ENCODE measurements at places on chromosomes 7 and 10.
A peak's percentile ranks its signal among the peaks of the same experiment; 100 is the strongest.

DNA sequence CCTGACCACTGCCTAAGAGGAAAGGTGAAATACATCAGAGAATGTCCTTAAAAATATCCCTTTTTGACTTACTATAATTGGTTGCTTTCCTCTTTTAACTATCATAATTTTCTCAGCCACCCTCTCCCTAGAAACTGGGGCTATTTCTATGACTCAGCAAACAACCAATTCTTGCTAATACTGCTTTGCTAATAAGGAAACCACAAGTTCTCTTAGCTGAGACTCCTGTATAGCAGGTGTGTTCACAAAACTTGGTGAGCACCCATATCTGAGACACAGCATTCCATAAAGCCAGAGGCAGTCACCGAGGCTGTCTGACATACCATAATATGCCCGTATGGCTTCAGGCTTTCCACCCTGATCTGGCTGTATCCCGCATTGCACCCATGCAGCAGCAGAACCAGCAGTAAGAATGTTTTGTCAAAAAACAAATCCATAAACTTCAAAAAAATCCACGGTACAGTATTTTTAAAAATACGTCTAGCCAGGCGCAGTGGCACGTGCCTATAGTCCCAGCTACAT, 191.7 kb upstream of the C7orf33 start:
- DNase-seq, result no peak

- no peak for DNase-seq
Observed at GRCh38 chr10:132687181-132687892, 98.6 kb downstream of the NKX6-2 start.

GRCh38 chr10:17247210-17247609, 19.2 kb downstream of the VIM start:
- DNase-seq, result no peak

DNA sequence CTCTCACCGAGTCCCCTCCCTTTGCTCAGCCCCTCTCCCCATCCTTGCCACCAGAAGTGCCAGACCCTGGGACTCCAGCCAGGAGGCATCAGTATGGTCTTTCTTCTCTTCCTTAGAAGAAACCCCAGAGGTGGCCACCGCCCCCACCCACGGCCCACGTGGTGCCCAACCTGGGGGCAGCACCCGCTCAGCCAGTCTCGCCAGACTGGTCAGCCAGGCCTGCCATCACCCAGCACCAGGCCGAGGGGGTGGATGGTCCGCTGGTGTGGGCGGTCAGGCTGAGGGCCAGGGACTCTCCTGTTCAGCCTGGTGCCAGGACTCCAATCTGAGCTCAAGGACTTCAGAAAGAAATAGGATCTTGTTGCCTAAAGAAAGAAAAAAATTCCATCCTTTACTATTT, 5.8 kb upstream of the CLDN4 start:
- no peak for DNase-seq

GRCh38 chr7:69204943-69205342, 393.3 kb upstream of the AUTS2 start:
- no peak for DNase-seq

- DNase-seq, result no peak
Observed at GRCh38 chr10:127797339-127797738, 60.4 kb downstream of the FOXI2 start.

DNA sequence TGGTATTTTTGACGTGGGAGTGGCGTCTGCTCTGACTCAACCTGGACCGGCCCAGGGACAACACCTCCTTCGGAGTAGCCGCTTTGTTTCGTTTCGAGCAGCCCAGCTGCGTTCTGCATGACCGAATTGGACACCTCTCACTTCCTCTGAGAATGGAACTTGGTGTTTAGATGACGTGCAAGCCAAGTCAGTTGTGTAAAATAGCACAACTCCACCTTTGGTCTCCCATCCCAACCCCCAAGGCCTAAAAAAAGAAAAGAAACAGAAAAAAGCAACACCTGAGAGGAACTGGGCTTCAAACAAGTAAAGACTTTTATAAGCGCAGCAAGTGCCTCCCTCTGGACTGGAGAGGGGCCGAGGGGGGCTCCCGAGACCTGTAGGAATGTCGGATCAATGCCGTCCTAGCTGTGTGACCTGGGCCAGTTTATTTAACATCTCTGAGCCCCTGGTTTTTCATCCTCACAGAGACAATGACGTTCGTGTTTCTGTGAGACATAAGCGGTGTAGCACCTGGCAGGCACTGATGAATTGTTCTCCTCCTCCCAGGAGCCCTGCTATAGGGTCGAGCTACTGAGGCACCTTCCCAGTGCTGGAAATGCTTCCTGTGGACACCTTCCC, 52.0 kb upstream of the SMNDC1 start:
- DNase-seq, result no peak

DNA sequence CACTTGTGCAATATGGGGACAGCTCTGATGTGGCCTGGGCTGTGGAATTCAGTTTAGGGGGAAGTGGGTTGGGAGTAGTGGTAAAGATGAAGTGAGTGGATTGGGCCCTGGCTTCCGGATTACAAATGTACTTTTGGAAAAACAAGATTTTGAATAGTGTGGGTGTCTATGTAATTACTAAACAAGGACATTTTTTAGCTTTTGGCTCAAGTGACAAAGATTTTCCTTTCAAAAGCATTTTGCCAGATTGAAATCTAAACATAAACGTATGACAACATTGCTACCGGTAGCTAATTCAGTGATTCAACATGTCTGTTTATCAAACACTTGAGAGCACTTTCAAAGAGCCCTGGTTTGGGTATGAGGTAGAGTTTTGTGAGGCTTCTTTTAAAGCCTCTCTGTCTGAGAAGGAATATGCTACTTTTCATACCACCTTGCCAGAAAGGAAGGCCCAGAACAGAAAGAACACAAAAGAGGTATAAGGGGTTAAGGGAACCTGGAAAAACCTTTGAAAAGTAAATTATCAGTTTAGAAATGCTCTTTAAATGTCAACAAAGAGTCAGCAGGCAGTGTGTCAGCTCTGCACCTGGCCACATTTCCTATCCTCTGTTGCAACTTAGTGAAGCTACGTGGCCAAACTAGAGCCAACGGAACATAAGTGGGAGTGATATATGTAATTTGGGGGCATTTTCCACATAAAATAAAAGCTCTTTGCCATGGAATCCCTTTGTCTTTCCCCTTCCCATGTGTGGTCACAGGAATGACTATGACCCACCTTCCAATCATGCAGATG, 516.1 kb downstream of the NRG3 start:
- no peak for DNase-seq

DNA sequence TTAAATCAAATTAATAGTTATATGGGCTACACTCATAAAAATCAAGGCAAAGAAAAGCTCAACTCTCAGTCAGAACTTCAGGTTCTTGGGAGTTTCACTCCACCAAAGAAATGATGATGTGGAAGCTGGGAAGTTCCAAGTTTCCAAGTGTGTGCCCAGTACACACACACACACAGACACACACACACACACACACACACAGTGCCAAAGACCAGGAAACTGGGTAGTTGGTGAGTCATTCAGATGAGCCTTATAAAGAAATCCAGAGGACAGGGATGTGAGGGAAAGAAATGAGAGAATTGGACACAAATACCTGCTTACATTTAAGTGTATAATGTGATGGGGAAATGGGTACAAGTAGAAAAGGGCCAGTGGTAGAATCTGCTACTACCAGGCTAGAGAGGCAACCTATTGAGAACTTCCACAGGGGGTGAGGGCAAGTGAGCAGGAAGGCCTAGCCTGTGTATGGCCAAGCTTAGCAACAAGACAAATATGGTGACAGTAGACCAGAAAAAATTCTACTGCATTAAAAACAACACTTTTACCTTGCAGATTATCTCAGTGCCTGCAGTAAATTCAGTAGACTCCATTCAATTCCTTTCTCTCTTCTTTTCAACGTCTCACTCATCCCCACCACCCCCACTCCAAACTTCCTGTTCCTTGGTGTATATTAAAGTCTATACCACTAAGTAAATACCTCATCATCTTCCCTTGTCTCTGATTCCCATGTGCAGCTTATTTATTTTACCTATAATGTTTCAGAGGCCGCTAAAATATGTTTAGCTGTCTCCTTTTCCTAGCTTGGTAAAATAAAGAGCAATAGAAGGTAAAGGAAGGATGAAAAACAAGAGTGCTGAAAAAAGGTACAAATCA, 95.0 kb downstream of the CABCOCO1 start:
- no peak for DNase-seq

DNA sequence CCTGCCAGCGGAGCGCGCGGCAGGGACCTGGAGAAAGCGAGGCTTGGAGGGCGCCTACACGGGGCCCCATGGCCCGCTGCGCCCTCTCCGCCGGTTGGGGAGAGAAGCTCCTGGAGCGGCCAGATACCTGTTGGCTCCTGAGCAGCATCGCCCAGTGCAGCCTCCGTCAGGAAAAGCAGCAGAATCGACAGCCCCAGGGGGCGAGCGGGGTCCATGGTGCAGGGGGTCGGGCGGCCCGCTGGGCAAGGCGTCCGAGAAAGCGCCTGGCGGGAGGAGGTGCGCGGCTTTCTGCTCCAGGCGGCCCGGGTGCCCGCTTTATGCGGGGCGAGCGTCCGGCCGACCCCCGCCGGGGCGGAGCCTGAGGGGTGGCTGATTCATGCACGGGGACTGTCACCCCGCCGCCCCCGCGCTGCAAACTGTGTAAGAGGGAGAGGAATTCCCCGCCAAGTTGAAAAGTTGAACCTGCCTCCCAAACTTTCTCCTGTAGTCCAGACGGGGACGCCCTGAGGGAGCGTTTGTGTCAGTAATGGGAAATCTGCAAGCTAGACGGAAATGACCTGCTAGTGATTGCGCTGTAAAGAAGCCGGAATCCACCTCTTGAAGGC, at the start of gene TFPI2:
Gene TFPI2 (minus strand): TSS at position 290 of the 605 bp plus-strand sequence. CDS start 75 bp downstream, at position 215.
- no peak for DNase-seq

DNA sequence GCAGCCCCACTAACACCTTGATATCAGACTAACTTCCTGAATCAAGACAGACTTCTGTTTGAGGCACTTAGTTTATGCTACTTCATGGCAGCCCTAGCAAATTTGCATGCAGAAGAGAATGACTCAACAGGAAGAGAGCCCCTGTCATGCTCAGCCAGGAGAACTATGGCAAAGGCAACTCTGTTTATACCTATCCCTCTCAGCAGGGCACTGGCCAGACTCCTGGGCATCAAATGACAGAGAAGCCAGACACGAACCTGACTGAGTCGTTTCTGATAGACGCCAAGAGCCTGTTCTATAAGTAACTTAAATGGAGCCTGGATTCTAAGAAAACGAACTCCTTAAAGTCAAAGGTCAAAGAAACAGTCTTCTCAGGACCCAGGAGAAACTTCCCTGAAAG, 50.9 kb upstream of the UNC5B start:
- peak; percentile 12 for DNase-seq

DNA sequence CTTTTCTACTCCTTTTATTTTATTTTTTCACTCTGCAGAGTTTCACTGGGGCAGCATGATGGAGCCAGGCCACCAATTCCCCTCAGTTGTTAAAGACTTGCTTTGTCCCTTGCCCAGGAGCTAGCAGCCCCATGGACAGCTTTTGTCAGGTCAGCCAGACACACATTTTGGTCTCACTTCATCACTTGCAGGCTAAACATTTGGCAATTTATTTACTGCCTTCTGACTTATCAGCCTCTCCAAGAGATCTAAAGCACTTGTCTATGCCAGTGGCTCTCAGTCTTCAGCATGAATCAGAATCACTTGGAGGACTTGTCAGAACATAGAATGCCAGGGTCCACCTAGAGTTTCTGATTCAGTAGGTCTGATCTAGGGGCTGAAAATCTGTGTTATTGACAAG, 66.4 kb upstream of the GDF10 start:
- no peak for DNase-seq

DNA sequence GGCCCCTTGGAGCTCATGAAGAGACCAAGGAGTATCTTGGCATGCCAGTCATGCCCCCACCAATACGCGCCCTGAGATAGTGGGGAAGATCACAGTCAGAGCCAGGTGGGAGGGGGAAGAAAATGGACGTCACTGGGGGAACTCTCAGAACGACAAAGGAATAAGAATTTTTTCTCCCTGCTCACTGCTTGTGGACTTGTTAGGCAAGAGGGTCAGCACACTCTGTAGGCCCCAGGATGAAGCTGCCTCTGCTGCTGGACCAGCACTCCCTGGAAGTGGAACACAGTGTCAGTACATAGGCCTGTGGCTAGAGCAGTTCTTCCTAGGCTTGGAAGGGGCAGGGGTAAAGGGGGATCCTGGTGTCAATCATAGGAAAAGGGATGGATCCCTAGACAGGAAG, 46.5 kb downstream of the DRGX start:
- DNase-seq, result no peak

DNA sequence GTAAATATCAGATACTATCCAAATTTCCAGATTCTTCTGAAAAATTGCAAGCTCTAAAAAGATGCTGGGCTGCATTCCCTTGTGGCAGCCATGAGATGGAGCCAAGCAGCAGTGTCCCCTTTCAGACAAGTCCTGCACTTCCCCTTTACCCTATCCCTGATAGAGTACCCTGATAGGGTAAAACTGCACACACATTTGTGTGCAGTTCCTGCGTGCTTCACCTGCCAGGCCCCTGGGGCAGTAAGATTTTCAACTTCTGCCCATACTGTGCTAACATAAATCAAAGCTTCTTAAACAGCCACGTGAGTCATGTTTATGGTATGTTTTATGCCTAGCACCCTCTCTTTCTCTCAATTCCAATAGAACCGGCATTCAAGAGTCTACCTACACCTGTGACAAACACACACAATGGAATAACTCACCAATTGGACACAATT, 52.2 kb downstream of the IFIT5 start:
- no peak for DNase-seq

GRCh38 chr7:102828286-102828685, 79.5 kb downstream of the FAM185A start:
- DNase-seq, result no peak

DNA sequence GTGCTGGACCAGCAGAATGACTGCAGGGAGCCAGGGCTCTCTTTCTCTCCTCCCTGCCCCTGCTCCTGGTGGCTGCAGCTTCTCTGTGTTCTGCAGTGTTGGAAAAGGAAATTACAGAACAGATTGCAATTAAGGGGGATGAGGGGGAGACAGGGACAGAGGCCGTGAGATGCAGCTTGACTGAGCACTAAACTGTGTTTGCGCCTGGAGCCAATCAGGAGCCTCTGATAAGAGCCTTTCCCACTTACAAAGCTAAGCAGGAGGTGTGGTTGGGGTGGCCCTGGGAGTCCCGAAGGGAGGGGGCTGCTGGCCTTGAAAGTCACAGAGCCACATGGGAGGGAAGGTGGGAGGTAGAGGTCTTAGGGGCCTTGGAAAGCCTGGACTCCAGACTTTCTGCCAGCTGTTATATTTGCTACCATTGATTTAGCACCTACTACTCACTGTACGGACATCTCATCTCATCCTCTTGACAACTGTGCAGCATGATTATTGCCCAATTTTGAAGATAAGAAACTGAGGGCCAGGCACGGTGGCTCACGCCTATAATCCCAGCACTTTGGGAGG, 26.7 kb downstream of the TRIM8 start:
- no peak for DNase-seq

DNA sequence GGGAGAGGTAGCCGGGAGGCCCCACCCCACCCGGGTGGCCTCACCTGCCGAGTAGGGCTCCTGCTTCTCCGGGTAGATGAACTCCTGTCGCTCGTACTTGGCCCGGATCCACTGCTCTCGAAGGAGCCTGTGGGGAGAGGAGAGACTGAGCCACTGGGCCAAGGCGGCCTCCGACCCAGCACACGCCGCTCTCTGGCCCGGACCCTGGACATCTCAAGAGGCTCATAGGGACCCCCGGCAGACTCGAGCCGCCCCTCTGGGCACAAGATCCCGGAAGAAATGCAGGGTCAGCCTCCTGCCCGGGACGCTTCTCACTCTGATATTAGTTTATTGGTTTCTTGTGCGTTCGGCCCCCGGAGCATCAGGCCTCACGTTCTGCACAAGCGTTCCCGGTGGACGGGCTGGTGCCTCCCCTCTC, 34.5 kb downstream of the ADAP1 start:
- no peak for DNase-seq

All from bone marrow (tissue), 2 donors.